Left forelimb (tissue), 1 donor: ENCODE measurements at places on chromosomes 13 and 19.
A peak's percentile ranks its signal among the peaks of the same experiment; 100 is the strongest.

DNA sequence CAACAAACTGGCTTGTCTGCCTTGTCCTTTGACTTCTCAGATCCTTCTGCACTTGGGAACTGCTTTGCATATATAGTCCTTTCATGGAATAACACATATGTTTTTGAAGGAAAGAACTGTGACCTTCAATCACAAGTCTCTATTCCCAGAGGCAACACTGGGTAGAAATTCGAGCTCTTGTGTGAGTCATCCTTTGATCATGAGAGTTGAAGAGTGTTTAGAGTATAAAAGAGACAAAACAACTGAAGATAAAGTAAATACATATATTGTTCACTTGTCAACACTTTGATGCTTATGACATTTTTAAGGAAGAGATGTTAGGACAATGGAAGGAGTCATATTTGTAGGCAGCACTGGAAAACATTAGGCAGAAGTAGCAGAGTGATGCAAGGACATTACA, 5.2 kb upstream of the OR7A5 start:
- no peak for DNase-seq

DNA sequence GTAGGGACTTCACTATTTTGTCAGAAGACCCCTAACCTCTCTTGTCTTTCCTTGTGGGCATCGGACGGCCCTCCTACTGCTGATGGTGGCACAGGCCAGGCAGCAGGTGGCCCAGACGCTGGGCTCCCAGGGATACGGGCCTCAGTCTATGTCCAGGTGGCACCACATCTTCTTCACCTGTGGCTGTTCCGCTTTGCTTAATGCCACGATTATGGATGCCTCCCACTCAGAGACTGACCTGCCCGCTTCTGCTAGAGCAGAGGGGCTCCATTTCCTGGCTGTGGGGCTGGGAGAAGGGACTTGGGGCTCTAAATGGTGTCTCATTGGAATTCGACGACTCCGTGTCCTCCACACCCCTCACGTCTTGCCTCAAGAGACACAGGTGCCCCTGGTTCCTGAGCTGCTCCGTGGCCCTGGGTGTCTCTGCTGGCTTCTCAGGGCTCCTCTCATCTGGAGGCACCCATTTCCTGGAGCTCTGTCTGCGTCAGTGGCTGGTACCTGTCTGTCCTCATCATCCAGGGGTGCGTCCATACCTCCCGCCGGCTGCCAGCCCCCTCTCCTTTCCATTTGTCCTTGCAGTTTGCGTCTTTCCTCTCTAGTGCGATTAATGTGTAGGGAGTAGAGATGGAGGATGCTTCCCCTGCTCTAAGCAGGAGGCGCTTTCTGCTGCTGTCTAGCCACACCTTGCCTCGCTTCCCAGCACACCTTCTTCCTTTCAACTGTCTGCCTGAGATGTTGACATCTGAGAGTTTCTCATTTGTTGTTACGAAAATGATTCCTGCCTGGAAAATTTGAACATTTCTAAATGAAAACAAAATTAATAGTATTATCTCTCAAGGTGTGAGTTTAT, 63.4 kb downstream of the TEX29 start:
- peak; percentile 26 for DNase-seq

- no peak for DNase-seq
These were observed 1.5 kb upstream of the N4BP2L1 start for GRCh38 chr13:32429433-32429909.

- DNase-seq: peak; percentile 93
These were observed 610 bp upstream of the WBP4 start for GRCh38 chr13:41060724-41061074.

DNA sequence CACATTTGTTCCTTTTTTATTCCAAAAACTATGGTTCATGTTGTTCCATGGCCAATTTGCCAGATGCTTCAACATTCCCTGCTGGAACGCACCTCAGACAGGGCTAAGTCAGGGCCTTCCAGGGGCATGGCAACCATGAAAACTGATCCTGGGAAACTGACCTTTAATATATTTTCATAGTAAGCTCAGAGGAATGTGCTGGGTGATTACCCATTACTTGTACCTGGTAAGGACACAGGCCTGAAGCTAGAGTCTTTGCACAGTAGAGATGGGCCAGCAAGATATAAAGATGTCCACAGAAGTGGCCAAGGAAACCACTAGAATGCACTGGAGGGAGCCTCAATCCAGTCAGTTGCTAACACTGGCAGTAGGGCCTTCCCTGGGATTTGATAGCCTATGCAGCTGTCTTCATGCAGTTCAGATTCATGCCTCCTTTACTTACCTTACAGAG, 353.1 kb downstream of the ENOX1 start:
- no peak for DNase-seq

DNA sequence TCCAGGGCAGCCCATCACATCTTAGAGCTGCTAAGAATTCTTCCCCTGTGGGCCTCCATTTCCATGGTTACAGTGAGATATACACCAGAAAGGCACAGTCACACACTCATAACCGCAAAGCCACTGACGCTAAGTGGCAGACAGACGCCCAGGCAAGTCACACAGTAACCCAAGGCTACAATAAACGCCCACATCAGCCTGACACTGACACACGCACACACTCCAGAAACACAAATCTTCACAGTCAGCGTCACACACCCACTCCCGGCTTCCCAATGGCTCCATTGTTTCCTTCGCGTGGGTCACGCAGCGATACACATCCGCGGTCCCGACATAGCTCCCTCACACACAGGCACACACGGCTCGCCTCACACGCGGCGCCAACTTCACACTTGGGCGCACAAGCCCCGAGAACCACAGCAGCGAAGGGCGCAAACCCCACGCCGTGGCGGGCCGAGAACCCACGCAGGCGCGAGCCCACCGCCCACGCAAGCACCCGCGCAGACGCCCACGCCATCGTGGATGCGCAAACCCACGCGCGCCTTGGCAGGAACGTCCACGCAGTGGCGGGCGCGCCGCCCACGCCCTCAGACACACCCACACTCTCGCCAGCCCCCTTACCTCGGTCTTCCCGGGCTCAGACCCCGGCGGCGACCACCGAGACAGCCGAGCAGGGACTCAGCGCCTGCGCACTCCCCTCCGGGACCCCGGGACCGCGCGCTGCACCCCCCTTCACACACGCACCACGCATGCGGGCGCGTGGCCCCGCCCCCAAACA, at the start of gene ZNF667:
Gene ZNF667, minus strand, starts transcription at position 695 of the 778 bp plus-strand sequence. CDS start 14,975 bp downstream, outside the sequence.
- DNase-seq: no peak

- no peak for DNase-seq
These were observed 18.4 kb downstream of the ELL start for GRCh38 chr19:18503337-18503970.

- peak; percentile 75 for DNase-seq
These were observed 13.6 kb upstream of the FBXO17 start for GRCh38 chr19:38989066-38989605.

- DNase-seq: no peak
These were observed 7.8 kb downstream of the TNPO2 start for GRCh38 chr19:12715929-12716328.

DNA sequence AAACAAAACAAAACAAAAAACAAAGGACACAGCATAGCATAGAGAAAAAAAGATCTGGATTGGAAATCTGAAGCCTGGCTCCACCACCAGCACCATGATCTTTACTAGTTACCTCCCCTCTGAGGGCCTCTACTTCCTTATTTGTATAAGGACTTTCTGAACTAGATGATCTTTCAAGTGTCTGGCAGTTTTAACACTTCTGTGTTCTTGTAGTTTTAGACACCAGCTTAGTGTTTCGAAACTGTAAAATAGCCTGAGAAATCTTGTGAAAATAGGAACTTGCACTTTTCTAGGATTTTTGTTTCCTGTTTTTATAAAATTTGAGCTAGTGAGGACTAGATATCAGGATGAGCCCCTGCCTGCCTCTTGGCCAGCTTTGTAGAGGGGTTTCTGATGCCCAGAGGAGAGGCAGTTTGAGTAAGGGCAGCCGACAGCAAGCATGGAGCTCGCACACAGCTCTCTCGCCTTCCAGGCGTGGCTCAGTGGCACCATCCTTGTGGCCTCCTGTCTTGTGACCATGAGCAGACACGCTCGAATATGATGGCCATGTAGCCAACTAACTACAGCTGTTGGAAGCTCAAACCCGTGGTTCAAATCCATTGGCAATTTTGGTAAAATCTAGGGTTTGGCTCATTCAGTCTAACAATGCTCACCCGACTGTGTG, 319.0 kb downstream of the KCNRG start:
- DNase-seq: no peak

DNA sequence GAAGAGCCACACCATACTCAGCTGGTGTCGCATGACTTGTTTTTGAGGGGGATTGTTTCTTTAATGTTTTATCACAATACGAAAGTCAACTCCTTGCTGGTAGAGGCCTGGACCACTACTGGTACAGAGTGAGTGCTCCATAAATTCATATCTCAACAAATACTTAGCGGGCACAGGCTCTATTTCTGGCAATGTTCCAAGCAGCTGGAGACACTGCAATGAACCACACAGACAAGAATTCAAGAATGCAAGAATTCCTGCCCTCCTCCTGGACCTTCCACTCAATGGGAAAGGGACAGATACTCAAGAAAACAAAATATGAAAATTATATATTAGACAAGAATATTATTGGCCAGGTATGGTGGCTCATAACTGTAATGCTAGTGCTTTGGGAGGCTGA, 5.1 kb upstream of the FXYD5 start:
- DNase-seq: no peak

DNA sequence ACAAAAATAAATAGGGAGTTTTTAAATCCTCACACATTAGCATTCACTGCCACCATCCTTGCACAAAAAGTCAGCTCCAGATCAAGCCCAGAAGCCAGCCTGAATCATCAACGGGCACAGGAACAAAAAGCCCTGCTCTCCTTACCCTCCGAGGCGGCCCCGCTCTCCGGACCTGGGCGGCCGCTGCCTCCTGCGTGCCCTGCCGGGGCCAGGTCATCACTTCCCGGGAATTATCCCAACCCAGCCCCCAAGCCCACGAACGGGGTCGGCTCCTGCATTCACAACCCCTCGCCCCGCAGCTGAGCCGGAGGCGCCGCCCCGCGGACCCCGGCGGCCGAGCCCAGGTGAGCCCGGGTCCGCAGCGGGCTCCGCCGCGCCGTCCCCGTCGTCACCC, 754 bp downstream of the DNAJB1 start:
- no peak for DNase-seq

GRCh38 chr13:25085125-25085742, 10.7 kb upstream of the PABPC3 start:
- no peak for DNase-seq

DNA sequence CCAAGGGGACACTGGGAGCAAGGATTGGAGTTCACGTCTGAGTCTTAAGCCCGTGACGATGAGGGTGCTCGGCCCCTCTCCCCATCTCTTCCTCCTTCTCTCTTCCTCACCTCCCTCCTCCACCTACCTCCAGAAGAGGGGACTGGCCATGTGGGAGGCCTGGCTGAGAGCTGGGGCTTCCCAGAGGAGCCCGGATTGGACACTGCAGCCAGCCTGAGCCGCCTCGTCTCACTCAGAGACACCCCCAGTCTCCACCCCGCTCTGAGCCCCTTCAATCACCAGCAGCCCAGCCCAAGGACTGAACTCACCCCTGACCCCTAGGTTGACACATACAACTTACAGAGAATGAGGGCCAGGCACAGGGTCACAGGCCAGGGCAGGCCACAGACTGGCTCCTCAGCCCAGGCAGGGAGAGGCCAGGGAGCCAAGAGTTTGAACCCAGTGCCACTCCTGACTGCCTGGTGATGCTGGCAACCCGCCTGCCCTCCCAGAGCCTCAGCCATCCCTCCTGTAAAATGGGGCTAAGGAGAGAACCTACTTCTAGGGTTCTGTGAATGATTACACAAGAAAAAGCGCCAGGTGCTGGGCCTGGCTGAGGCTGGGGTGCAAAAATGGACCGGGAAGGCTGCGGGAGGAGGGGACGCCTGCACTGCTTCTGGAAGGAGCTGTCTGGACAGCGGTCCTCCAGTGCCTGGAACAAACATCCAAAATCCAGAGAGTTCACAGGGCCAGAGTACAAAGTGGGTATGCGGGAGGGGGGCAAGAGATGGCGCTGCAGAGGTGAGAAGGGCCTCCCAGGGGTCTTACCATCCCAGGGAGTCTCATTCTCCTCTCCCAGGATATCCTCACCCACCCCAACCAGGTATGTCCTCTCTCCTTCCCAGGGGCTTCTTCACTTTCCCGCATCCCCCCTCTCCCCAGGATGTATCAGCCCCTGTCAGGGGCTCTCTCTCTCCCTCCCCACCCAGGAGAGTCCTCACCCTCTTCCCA, 1.1 kb downstream of the CD79A start:
- DNase-seq: no peak

DNA sequence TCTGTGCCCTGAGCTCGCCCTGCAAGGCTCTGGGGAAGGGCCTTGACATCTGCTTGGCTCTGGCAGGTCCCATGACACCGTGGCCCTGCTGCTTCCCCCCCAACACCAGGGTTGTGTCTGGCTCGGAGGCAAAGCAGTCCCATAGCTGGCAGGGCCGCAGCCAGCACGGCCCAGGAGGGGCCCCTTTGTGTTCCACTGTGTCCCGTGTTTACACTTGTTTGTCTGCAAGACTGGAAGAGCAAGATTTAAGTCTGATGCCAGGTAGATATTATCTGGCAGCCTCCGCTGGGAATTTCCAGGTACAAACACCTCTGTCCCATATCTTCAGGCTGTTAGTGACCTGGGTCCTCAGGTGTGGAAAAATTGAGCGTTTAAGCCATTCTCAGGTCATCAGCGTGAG, 44.3 kb downstream of the MCF2L start:
- DNase-seq: no peak

DNA sequence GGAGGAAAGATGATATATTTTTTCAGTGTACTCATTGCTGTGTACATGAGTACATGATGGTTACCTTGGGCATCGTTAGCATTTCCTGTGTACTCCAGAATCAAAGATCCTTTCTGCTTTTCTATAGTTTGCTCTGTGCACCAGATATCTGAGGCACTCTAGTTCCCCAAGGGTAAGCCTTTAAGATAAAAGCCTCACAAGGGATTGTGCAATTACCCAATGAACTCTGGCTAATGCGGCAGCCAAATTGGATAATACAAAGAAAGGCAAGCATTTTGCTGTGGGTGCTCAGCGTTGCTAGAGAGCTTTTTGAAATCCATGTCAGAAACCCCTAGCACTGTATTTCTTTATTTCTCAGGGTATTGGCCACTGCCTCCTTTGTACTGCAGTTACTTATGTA, 2.9 kb downstream of the CYSLTR2 start:
- no peak for DNase-seq

GRCh38 chr13:71493189-71493588, 373.8 kb downstream of the DACH1 start:
- no peak for DNase-seq

GRCh38 chr19:14916848-14917247, 24.4 kb upstream of the OR7C2 start:
- DNase-seq: no peak

DNA sequence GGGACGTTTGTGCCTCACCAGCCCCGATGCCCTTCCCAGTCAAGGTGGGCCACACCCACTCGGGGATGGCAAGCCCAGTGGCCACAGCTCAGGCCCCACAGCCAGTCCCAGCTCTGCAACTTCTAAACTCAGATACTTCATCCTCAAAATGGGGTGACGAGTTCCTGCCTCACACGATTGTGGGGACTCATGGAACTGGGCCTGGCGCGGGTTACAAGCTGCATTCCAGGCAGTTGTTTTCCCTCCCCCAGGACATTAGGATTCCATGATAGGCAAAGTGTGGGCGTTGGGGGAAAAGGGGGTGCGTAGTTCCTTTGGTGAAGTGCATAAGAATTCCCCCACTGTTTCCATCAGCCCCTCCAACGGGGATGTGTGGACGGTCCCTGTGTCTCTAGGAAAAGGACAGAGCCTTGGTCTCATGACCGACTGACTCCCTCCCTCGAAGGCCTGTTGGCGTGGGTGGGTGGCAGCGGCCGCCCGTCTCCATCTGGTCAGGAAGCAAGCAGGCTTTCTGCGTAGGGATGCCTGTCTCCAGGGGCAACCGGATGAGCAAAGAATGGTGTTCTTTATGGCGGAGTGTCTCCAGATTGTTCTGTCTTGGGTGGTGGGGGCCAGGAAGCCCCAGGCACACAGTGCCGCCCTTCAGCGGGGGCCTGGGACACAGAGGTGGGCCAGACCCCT, 21.1 kb upstream of the NPAS1 start:
- DNase-seq: no peak
